ENCODE measurements at places on chromosomes 1 and 21.

DNA sequence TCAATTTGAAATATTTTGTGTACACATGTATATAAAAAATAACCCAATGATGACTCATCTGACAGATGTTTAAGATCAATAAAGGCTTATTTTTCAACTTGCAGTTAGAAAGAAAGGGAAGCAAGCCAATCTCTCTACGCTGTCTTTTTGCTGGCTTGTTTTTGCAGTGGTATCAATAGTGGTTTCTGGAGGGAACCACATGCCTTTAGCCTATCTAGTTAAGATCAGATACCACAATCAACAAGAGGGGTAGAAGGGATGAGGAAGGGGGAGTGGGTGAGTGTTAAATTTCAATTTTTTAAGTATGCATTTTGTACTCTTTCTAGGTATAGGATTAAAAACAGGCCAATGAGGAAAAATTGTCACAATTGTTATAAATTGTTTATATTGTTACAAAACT lies 276.2 kb downstream of the KCNH1 start:
- no peak for DNase-seq

GRCh38 chr1:153355445-153356071 lies 2.1 kb upstream of the S100A9 start:
- peak; percentile 55 for DNase-seq

DNA sequence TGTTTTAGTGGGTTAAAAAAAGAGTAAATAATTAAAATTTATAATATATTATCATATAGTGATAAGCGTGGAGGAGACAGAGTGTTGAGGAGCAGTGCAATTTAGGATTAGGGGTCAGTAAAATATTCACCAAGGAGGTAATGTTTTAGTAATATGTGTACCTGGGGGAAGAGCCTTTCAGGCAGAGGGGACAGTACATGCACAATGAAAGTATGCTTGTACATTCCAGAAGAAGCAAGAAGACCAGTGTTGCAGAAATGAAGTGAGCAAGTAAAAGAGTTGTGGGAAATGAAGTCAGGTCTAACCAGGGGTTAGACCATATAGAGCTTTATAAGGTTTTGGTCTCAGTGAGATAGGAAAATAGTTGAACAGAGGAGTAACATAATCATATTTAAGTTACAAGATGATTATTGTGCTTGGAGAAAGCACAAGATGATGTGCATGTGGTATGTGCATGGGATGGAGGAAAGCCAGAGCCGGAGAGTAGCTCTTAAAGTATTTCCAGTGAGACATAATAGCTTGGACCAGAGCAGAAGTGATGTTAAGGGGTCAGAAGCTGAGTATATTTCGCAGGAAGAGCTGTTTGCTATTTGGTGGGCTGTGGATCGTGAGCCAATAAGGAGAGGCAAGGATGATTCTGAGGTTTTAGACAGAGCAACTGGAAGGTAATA lies 44.8 kb downstream of the SNX7 start:
- no peak for DNase-seq

DNA sequence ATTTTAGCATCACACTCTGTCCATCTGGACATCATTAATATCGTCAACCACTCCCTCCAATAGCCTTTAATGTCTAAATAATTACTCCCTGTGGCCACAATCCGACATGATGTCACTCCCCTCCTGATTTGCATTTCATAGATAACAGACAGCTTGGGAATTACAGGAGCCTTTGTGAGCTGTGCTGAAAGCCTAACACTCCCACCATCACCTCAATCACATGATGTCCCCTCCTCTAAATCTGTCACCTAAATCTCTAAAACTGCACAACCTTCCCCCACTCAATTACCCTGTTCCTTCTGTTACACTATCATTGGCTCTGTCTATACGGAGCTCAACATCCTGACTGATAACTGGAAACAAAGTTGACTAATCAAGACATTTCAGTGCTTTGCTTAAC lies 14.3 kb downstream of the NHLH2 start:
- no peak for DNase-seq

- no peak for DNase-seq
These were observed 26.3 kb upstream of the CHODL start for GRCh38 chr21:18218331-18218730.

GRCh38 chr21:35649186-35649585 lies 411.1 kb downstream of the SETD4 start:
- no peak for DNase-seq

GRCh38 chr1:54987427-54987826 lies 7.0 kb downstream of the TMEM61 start:
- no peak for DNase-seq

DNA sequence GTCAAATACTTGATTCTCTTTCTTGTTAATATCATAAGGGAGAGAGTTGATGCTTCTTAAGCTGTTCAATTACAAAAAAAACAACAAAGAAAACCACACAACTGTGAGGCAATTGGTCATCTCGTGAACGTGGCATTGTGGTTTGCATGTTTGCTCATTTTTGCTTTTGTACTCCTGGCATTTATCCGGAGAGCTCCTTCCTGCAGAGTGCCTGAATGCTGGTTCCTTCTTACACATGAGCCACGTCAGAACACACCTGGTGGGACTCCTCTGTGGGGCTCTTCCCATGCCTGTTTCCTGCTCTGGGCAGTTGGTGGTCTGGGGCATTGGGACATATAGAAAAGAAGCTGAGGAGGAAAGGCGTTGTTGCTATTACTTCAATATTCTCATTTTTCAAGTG lies 25.7 kb downstream of the KCNK1 start:
- no peak for DNase-seq

GRCh38 chr1:192261476-192261875 lies 55.3 kb upstream of the RGS21 start:
- DNase-seq, result no peak

DNA sequence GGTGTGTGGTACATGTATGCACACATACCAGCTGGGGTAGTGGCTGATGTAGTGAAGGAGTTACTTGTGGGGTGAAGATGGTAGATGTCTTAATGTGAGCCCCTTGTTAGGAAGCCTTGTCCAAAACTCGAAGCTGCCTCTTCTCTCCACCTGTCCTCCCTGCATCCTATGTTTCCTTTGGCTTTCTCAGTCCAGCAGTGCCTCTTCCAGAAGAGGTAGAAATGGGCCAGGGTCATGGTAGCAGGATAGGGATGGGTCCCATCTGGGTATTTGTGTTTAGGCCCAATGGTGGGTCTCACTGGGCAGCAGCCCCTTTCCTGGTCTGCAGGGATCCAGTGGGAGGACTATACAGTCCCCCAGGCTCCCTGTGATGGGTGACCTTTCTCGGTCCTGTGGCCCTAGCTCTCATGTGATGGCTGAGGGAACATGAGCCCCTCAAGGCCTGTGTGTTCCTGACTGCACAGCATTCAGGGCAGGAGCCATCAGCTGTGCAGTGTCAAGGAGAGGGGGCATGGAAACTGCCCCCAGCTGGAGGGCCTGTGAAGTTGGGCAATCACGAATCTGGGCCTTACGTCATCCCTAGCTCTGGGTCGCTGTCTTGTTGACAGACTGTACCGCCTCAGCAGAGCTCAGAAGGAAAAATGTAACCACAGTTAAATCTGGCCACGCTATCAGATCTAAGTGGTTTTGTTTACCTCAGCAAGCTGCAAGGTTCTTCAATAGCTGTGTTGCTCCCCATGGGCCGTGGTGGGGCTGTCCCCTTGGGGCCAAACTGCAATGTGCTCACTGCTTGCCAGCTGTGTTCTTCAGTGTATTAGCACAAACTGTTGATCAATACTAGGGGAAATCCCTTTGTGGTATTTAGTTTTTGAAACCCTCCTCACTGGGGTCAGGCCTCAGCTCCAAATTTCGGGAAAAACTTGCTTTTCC lies 82.7 kb downstream of the NOS1AP start:
- peak; percentile 5 for DNase-seq

- peak; percentile 85 for DNase-seq
These were observed 5.5 kb downstream of the TNFRSF25 start for GRCh38 chr1:6460301-6461050.

DNA sequence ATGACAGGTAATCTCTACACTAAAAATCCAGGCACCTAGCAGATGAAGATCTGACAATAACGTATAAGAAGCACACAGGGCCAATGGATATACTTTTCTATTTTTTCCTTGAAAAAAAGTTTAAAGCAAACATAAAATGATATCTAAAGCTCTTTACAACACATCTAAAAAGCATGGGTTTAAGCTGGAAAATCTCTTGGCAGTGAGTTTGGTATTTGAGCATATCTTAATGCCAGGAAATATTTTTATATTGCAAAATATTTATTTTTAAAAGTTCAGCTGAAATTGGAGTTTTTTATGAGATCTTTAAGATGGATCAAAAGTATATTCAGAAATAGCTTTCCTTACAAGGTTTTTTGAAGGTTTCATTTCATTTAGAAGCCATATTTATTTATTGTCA lies 40.5 kb downstream of the SLC5A9 start:
- no peak for DNase-seq

Measured in activated CD4-positive, alpha-beta T cell treated with anti-CD3 and anti-CD28 coated beads, Interleukin-2, amount 50 U/mL, for 48 hours (primary cell).